Calu3 (cell line): ENCODE measurements at places on chromosomes 6 and 20. TPM values are rescaled to one million over a fixed set of nuclear protein-coding genes. Genes with fewer than 3 reads are reported as not detected.
A peak's percentile ranks its signal among the peaks of the same experiment; 100 is the strongest.

DNA sequence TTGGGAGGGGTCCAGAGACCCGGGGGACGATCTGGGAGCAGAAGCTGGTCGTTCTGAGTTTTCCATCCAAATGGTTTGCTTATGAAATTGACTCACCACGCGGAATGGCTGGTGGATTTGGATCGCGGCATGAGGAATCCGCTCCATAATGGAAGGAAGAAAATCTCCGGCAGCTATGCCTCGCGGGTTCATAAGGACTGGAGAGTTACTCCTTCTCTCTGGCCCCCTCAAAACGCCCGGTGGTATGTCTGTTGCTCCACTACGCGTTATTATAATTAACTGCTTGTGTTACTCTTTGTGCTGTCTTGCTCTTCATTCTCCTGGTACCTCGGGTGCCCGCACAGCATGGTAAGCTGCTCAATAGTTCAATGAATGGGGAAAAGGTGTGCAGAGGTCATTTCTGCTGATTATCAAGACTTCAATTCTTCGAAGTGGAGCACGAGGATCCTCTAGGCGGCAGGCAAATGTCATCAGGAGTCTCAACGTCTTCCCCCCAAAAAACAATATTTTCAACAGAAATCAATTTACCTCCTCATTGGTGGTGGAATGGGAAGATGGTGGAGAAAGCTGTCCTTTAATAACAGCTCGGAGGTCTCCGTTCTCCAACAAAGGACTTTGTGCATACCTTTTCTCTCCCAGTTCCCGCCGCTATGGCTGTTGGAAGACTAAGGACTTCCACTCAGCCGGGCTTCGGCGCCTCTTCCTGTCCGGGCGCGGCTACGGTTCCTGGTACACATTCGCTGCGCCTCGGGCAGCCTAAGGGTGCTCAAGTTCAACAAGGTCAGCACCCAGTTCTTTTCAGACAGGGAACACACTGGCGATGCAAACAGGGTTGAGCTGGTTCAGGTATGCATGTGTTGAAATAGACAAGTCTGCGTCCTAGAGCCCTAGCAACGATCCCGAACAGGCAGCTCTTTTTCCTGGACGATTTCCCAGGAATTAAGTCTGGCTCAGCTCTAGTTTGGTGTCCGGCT lies 9.2 kb upstream of the PRSS16 start:
- peak; percentile 38 for DNase-seq

DNA sequence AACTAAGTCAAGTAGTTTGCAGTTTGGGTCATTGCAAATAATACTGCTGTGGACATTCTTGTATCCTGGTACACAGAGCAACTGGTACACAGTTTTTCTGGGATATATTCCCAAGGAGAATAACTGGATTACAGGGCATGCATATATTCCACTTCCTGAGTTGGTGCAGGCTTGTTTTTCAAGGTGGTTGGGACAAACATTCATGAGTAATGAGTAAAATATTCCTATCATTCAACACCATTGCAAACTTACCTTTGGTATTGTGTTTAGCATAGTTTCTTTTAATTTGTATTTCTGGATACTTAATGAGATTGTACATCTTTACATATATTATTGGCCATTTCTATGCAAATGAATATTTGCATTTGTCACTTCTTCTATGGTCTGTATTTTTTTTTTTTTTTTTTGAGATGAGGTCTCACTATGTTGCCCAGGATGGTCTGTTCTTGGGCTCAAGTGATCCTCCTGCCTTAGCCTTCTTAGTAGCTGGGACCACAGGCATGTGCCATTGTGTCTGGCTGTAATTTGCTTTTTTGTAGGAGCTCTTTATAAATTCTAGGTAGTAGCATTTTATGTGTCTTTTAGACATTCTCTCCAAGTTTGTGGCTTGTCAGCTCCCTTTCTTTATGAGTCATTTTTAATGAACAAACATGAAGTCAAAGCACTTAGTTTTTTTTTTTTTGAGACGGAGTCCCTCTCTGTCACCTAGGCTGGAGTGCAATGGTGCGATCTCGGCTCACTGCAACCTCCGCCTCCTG lies 158.7 kb downstream of the SOX4 start:
- no peak for DNase-seq

GRCh38 chr6:35007016-35007415 lies 118.0 kb downstream of the ANKS1A start:
- DNase-seq: no peak

- no peak for DNase-seq
Observed at GRCh38 chr6:14665827-14666724, 548.5 kb downstream of the CD83 start.

GRCh38 chr20:826695-827323 lies 6.7 kb upstream of the FAM110A start:
- no peak for DNase-seq

DNA sequence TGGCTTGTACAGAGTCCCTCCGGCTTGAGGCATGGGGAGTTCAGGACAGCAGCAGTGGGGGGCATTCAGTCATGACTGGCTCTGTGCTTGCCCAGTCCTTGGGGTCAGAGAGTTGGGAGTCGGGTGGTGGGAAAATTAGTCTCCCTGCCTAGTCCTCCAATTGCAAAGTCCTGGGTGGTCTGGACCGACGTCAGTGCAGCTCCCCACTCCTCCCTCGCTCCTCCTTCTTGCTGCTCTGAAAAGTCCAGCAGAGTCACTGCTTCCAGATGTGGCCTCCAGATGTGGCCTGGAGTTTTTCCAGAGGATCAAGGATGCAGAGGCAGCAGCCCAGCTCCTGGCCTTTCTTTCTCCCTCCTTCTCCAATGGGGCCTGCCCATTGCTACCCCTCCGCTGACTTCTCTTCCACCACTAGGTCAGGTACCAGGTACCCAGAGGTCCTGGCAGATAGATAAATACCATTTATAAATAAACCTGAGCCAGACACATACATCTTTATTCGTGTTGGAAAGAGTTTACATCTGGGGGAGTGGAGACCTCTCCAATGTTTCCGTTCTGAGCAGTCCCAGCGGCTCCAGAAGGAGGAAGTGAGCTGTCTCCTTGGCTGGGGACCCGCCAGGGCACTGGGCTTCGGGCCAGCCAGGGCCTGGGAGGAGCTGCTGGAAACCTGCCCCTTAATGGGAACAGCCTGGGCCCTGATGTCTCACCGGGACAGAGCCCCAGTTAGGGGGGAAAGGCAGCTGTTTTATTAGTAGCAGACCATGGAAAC lies 49.0 kb upstream of the RNF24 start:
- DNase-seq: peak; percentile 79

GRCh38 chr6:135496800-135497411 lies 634 bp downstream of the AHI1 start:
- DNase-seq: no peak

- DNase-seq: peak; percentile 28
Observed at GRCh38 chr6:139343052-139343750, 31.2 kb downstream of the CITED2 start.

DNA sequence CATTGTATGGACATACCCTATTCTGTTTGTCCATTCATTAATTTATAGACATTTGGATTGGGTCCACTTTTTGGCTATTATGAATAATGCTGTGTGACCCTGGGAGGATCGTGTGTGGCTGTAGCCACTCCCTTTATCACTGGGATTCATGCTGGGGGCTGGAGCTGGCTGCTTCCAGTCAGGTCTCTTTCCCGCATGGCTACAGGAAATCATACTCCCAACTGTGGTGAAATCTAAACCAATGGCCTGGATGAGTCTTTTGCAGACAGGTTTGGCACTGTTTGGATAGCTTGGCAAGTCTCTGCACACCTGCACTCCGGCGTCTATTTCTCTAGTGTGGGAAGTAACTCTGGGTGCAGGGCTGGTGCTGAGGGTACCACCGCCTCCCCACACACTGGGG lies 80.4 kb downstream of the RIN2 start:
- no peak for DNase-seq

DNA sequence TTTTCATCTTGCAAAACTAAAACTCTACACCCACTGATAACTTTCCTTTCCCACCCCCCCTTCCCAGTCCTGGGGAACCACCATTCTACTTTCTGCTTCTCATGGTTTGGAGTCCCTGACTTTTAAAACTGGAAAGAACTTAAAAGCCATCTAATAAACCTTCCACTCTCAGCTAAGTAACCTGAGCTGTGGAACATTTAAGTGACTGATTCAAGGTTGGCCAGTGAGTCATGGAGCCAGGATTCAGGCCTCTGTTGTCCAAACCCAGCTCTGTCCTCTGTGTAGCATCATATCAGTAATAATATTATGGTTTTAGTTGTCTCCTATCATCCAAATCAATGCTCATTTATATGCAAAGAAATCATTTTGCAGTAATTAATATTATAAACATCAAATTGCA lies 176.0 kb upstream of the NT5E start:
- DNase-seq: no peak

DNA sequence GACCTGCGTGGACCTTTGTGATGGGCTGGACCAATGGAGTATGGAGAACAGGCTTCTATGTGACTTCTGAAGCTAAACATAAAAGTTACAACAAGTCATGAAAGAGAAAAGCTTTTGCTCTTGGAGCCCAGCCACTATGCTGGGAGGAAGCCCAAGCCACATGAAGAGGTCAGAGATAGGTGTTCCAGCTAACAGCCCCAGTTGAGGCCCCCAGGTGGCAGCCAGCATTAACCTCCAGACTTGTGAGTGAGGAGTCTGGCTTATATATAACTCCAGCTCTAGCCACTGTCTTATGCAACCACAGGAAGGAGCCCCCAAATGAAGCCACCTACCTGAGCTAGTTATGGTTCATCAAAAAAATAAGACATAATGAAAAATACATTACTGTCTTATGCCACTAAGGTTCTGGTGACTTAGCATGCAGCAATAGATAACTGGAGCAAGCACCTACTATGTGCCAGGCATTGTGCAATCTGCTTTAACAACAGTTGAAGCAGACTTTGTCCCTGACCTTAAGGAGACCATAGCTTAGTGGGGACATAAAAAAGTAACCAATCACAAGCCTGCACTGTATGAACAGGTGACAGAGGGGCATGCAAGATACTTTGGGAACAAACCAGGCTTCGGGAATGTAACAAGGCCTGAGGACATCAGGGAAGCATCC lies 599.6 kb downstream of the PTPRT start:
- no peak for DNase-seq

C2 gene
- total RNA-seq: 5.0 and 6.3 TPM in 2 replicates

TMC2 gene
- total RNA-seq: not detected in 2 replicates

EEF1A2 gene
- total RNA-seq: 359 and 393 TPM in 2 replicates

TNFRSF6B gene
- total RNA-seq: not detected in 2 replicates

ENPP5 gene
- 17.3 and 18.7 TPM in 2 replicates for total RNA-seq

TTLL9 gene
- total RNA-seq: not detected in 2 replicates
